ENCODE measurements at places on chromosomes 2 and 18.
A peak's percentile ranks its signal among the peaks of the same experiment; 100 is the strongest.

DNA sequence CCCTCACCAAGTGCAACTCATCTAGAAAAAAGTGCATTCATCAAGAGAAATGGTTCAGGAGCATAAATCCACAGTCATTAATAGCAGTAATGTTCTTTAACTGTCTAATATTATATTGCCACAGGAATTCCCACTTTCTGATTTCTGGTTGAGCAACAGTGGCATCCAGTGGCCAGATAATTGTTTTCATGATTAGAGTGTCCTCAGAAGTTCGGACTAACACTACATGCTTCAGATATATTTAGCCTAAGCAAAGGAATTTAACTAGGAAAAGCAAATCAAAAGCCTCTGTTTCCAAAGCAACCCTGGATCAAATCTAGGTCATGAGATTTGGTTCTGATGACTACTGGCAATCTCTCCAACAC lies 9.8 kb upstream of the ERBB4 start:
- no peak for DNase-seq

GRCh38 chr2:240819858-240820606 lies at the start of gene KIF1A:
Gene KIF1A, minus strand, starts transcription at chr2:240820219. Its CDS starts 22,467 bp downstream, at chr2:240797752.
- DNase-seq, result peak; percentile 48

DNA sequence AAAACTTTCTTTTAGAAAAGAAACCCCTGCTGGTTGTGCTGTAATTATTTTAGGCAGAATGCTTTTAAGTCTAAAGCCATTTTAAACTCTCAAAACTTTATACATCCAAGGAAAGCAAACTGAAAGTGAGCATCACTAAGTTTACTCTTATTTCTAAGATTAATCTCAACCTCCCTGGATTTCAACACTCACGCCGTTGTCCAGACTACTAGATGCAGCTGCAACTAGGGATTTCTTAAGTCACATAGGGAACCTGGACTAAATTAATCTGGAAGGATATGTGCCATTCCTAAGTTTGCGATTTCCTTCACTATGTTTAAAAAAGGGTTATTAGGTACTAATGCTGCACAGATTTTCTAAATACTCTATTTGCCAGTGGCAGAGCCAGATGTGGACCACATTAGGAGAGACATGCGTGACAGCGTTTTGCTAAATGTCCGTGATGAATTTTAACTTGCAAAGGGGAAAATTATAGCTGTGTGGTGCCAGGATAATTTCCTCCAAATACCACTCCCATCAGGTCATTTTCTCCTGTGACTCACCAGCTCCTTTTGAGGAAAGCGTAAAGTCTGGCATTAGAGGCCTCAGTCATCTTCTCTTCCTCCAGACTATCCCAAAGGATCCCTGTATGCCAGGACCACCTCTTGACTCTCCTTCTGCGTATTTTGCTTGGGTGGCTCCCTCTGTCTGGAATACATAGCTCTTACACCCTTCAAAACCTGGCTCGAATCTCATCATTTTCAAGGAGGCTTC lies 143.7 kb downstream of the ATL2 start:
- no peak for DNase-seq

- no peak for DNase-seq
Measured at GRCh38 chr2:45014016-45014702, 4.9 kb upstream of the SIX2 start.

DNA sequence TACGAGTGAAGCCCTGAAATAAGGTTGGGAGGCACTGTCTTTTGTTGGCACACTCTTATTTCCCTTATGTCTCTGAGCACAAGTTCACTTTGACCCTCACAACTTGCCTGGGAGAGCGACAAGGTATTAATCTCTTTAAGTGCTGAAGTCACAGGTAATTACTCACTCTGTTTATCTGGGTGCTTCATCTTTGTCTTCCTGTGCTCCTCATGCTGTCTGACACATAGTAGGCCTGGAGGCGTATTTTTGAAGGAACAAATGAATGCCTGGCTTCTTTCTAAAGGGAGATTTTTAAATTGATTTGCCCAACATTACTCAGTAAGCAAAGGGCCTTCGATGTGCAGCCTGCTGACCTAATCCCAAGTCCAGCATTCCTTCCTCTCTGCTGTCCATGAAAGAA lies 507.1 kb upstream of the TNP1 start:
- no peak for DNase-seq

DNA sequence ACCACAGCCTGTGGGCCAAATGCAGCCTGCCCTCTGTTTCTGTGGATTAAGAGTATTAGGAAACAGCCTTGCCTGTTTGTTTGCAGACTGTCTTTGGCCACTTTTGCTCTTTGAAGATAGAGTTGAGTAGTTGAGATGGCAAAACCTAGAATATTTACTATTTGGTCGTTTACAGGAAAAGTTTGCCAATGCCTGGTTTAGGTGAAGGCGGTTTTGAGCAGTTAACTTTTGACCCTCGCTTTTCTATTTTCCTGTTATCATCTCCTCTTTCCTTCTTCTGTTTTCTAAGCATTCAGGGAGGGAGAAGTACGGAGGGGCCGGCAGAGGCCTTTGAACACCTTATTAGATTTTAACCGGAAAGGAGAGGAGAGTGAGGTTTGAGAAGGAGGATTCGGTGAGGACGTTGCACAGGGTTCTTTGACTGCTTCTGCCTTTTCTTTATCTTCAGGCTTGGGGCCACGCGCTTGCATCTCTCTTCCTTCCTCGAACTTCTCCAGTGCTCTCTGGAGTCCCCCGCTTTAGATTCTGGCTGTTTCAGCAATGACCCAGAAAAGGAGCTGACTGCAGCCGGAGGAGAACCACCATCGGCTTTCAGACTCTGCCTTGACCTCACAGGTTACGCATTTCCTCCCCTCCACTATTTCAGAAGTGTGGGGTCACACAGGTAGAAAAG lies 39.2 kb downstream of the IL1R2 start:
- DNase-seq, result no peak

DNA sequence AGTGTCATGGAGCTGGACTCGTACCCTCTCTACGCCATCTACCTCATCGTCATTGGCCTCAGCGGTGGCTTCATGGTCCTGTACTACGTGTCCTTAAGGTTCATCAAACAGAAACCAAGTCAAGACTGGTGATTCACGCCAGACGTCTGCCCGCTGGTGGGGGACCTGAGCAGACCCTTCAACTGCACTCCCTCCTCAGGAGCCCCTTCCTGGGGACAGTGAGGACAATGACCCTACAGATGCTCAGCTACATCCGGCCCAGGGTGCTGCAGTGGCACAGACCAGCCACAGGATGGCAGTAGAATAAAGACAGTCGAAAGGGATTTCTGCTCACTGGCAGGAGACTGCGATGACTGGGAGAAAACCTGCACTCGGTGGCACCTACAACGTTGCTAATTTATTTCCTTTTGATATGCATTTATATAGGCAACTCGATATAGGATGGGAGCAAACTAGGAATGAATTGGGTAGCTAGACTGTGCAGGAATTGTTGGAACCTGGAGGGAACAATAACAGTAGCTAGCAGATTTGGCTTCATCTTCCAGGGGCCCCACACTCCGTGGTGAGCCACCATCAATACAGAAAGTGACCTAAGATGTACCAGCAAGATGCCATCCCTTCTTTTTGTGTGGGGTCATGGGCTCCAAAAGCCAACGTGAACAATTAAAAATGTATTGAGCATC lies 39.2 kb downstream of the ABCG8 start:
- DNase-seq, result peak; percentile 72

- DNase-seq, result no peak
Measured at GRCh38 chr2:30872797-30873196, 65.6 kb upstream of the CAPN13 start.

- DNase-seq, result no peak
Measured at GRCh38 chr18:22188559-22189267, 19.3 kb downstream of the GATA6 start.

DNA sequence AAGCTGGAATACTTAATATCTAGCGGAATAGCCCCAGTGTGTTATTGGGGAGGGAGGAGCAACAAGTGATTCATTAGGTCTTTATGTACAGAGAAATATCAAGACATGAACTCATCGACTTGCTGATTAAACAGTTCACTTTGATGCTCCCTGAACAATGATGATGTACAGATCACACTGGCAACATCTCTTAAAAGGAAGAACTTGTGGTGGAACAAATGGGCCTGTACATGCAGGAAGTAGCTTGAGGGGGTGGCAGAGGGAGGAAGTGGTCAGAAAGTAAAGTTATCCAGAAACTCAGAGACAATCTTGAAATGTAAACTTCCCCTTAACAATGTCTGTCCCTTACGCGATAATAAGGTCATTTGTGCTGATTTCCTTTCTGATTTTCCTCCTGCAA lies 90.5 kb downstream of the NXPH2 start:
- no peak for DNase-seq

- DNase-seq, result no peak
Measured at GRCh38 chr2:47360283-47360682, 42.7 kb upstream of the MSH2 start.

GRCh38 chr2:231685349-231686191 lies 22.8 kb upstream of the PTMA start:
- peak; percentile 85 for DNase-seq

- DNase-seq, result no peak
Measured at GRCh38 chr2:62110415-62111025, 85.4 kb upstream of the B3GNT2 start.

GRCh38 chr2:71796174-71796593 lies 342.8 kb downstream of the DYSF start:
- DNase-seq, result no peak

- DNase-seq, result no peak
Measured at GRCh38 chr2:128726911-128727310, 408.2 kb upstream of the HS6ST1 start.

GRCh38 chr18:77052983-77053309 lies 79.6 kb downstream of the MBP start:
- no peak for DNase-seq

- DNase-seq, result no peak
Measured at GRCh38 chr2:151380580-151381235, 23.3 kb downstream of the TNFAIP6 start.

DNA sequence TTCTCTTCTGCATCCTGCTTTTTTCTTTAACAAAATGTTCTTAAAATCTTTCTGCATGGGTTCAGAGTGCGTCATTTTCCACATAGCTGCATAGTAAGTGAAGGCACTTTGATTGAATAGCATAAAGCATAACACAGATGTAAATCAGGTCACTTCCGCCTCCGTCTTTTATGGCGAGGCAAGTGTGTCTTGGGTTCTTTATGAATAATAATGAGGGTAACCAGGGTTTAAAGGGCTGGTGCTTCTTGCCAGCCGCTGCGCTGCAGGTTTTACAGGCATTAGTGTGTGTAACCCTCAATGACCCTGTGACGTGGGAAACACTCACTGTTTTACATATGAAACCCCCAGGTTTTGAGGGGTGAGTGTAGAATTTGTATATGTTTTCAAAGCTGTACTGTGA lies 164.2 kb downstream of the MYT1L start:
- no peak for DNase-seq

GRCh38 chr2:53230691-53231090 lies 536.9 kb upstream of the CHAC2 start:
- no peak for DNase-seq

GRCh38 chr2:6749962-6750361 lies 115.7 kb downstream of the CMPK2 start:
- DNase-seq, result no peak

GRCh38 chr2:133086176-133086575 lies 416.2 kb upstream of the LYPD1 start:
- DNase-seq, result no peak

DNA sequence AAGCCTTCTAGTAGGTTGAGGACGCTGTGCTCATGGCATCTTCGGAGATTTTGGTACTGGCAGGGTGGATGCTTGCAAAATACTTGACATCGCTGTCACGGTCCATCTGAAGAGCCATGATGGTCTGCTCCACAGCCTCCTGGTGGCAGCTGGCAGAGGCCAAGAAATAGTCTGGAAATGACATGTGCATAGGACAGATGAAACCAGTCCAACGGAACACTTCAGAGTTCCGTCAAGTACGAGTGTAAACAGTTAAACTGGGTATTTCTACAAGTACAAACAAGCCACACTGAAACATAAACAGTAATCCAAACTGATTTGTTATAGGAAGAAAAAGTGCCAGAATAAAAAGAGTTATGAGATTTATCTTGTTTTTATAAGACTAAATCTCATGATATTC lies 66.6 kb downstream of the PPP4R1 start:
- peak; percentile 56 for DNase-seq

GRCh38 chr2:233807215-233807865 lies 29.2 kb downstream of the MROH2A start:
- no peak for DNase-seq

- no peak for DNase-seq
Measured at GRCh38 chr18:49476664-49477411, 10.2 kb downstream of the C18orf32 start.

- DNase-seq, result no peak
Measured at GRCh38 chr2:103873716-103874351, 980.1 kb upstream of the POU3F3 start.

DNA sequence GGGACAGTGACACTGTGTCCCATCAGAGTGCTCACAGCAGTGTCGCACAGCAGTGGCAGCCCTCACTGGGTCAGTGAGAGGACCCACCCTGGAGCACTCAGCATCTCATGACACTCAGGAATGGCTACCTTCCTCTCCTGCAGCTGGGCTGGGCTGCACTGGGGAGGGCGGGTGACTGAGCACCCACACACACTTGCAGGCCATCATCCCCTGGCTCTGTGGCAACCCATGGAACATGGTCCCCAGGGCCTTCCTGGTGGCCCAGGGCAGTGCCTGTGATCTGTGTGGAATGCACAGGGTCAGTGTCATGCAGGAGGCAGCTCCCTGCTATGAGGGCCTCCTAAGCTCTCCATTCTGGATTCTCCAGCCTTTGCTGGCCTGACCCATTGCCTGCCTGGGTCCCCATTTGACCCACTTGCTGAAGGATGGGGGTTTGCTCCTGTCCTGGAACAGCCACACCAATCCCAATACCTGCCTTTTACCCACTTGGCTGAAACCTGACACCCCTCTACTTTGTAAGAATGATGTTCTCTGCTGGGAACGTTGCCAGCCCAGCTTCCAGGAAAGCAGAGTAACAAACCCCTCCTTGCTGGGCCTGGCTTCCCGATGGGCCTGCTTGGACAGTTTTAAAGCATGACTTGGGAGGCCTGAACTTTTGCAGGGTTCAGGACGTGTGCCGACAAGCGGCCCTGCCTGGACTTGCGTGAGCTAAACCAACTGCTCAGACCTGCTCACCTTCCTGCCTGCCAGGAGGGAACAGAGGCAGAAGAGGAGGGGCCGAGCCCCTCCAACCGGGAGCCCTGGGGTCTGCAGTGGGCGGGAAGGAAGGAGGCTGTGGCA lies 13.7 kb downstream of the HS6ST1 start:
- peak; percentile 75 for DNase-seq

DNA sequence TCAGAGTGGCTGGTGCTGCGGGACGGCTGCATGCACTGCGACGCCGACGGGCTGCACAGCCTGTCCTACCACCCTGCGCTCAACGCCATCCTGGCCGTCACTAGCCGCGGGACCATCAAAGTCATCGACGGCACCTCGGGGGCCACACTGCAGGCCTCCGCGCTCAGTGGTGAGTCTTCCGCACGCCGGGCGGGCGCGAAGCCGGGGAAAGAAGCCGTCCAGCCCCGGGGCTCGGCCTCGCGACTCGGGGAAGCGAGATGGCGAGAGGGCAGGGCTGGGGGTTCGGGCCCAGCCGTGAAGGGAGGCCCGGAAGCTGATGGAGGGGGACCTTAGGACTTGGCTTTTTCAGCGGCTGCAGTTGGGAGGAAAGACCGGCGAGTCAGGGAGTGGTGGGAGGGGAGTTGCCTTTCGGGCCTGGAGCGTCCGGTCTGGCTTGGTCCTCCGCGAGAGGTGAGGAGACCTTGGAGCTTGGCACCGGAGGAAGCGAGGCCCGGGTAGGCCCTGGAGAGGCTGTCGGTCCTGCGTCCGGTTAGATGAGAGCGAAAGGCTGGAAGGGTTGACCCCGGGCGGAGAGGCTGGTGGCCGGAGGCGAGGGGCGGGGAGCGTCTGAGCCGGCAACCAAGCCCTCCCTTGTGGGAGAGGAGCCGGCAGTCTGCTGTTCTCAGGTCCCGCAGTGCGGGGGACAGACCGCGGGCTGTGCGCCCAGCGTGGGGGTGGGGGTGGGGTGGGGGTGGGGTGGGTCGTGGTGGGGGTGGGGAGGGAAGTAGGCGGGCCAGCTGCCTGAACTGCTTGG lies 691 bp downstream of the BIRC6 start:
- no peak for DNase-seq

Measured in SHP77 treated with DMSO at 0.1 percent for 48 hours (cell line).